ENCODE measurements at places on chromosomes 3 and 15. TPM values are rescaled to one million over a fixed set of nuclear protein-coding genes. Genes with fewer than 3 reads are reported as not detected.

DTX3L gene
- 189 TPM for total RNA-seq

ABHD6 gene
- total RNA-seq = 5.0 TPM

LRRC3B gene
- total RNA-seq = not detected

TUSC7 gene
- not detected for total RNA-seq
